ENCODE measurements at places on chromosomes 5 and 9. TPM values are rescaled to one million over a fixed set of nuclear protein-coding genes. Genes with fewer than 3 reads are reported as not detected.

PCDHA10 gene
- total RNA-seq, result 0.17 TPM

SLC45A2 gene
- total RNA-seq, result not detected

NREP gene
- total RNA-seq, result 97.2 TPM

VCAN gene
- 103 TPM for total RNA-seq

OBP2B gene
- not detected for total RNA-seq

SV2C gene
- 0.19 TPM for total RNA-seq

TOR4A gene
- total RNA-seq, result 6.8 TPM

GALNT12 gene
- total RNA-seq, result 1.1 TPM

C8G gene
- total RNA-seq, result 5.5 TPM

DNA sequence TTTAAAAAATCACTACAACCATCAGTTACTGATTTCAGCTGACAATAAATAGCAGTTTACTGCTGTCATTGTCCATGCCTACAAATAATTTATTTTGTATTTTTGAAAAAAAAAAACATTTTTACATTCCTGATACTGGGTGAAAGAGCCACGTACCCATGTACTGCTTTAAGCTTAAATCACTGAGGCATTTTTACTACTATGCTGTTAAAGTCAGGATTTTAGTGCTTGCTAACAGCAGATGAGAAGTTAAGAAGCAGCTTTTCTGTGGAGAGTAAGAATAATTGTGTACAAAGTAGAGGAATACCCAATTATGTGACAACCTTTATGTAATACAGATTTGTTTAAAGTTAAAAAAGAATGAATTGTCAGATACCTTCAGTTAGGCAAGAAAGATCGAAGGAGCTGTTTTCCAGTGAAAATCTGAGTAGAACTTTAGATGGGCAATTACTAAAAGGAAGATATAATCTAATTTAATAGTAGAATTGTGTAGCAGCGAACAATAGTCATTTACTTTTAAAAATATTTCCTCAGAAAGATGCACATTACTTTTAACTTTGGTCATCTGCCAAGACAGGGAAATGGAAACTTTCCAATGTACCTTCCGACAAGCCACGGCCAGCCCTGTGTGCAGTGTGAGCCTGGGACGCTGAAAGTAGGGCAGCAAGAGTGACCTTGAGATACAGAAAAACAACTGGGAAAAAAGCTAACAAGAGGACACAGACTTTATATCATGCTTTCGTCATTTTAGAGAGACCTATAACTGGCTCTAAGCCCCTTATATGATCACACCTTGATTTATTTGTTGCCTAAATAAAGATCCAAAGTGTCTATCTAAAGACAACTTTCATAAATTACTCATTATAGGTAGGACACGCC lies 39.9 kb downstream of the RHOBTB3 start:
- peaks cover 24% of the 10 kb centered on the region for H3K4me1 ChIP-seq
- peak overlapping the region; percentile 47 for H3K27ac ChIP-seq
- no peaks in the 10 kb centered on the region for H3K36me3 ChIP-seq
- no peaks in the 10 kb centered on the region for H3K27me3 ChIP-seq
- H3K4me3 ChIP-seq, result no peak overlapping the region

- peaks cover 12% of the 10 kb centered on the region for H3K27me3 ChIP-seq
- no peaks in the 10 kb centered on the region for H3K36me3 ChIP-seq
- no peak for DNase-seq
Observed at GRCh38 chr5:146419696-146420095, 27.4 kb upstream of the TCERG1 start.

DNA sequence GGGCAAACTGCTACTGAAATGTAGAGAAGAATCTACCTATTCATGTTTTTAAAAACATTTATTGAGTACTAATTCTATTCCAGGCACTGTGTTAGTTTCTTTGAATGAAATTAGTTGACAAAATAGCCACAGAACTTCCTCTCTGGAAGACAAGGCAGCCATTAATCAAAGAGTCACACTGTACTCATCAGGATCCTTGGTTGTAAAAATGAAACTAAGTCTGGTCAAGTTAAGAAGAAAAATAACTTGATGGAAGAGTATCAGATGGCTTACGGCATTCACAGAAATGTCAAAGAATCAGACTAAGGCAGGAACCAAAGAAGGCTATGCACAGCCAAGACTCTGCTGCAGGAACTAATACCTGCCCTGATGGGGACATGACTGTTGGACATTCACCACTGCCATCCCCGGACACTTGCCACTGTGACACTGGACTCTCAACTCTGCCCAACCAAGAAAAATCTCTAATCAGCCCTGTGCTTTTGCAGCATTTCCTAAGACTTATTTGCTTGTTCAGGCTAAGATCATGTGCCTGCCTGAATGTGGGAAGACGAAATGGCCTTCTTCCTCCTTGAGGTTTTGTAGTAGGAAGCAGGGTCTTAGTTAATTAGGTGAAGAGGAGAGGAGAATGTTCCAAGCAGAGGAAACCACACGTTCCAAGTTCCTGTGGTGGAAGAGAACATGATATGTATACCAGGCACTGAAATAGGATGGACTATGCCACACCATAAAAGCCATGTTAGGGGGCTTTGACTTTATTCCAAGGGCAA lies 23.3 kb upstream of the NDUFB6 start:
- H3K4me1 ChIP-seq, result no peaks in the 10 kb centered on the region
- H3K27ac ChIP-seq, result no peak overlapping the region
- DNase-seq, result no peak
- H3K4me3 ChIP-seq, result no peak overlapping the region

GRCh38 chr5:42494414-42494813 lies 71.2 kb downstream of the GHR start:
- no peak overlapping the region for H3K27ac ChIP-seq
- H3K36me3 ChIP-seq, result no peaks in the 10 kb centered on the region
- H3K27me3 ChIP-seq, result no peaks in the 10 kb centered on the region

DNA sequence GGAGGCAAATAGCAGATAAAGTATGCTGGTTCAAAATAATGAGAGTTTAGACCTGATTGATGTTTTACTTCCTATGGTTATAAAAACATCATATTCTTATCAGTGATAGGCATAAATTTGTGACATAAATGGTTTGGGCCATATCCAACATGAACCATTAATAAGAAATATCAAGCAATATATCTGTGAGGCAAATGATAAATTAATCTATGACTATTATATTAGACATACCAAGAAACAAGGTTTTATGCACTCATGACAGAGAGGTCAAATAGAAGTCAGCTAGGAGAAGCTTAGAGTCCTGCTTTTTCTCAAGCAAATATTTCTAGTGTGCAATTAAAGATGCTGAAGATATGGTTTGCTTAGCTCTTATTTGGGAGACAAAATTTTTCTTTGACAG lies 10.4 kb downstream of the SMIM3 start:
- H3K4me1 ChIP-seq, result peaks cover 66% of the 10 kb centered on the region
- H3K36me3 ChIP-seq, result no peaks in the 10 kb centered on the region
- DNase-seq, result no peak
- no peak overlapping the region for H3K4me3 ChIP-seq
- peak overlapping the region; percentile 79 for H3K27ac ChIP-seq

DNA sequence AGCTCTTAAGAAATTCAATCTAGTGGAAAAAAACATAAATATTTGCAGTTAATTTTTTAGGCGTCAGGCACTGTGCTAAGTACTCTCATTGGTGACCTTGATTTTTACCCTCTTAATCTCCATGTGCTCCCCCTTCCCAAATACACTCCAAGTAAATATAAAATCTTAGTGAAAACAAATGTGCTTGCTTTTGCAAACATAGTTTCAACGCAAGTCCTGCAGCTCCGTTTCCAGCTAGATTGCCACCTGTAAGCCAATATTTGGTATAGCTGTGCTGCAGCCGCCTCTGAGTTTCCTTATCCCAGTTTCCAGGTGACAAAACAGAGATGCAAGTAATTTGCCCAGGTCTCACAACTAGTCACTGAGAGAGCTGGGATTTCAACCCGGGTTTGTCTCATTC lies 1.9 kb upstream of the MTMR12 start:
- no peaks in the 10 kb centered on the region for H3K36me3 ChIP-seq
- H3K4me1 ChIP-seq, result peaks cover 4% of the 10 kb centered on the region
- H3K27ac ChIP-seq, result no peak overlapping the region

GRCh38 chr5:126516133-126516532 lies 78.9 kb downstream of the ALDH7A1 start:
- H3K4me1 ChIP-seq, result peaks cover 32% of the 10 kb centered on the region
- DNase-seq, result no peak
- no peak overlapping the region for H3K4me3 ChIP-seq
- no peaks in the 10 kb centered on the region for H3K27me3 ChIP-seq
- H3K36me3 ChIP-seq, result no peaks in the 10 kb centered on the region

DNA sequence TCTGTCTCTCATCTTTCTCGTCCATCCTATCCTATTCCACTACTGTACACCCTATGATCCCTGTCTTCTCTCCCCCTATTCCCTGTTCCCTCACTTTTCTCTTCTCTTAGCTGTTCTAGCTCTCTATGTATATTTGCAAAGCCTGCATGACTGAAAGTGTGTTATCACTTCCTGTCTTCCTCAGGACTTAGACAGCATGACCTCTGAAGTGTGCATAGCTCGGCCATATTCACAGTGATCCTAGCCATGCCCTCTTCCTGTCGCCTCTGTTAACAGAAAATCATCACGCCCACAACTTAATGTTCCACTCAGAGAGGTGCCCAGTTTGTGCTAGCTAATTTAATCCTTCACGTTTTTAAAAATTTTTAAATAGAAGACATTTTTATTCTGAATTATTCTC lies 35.8 kb upstream of the CDH6 start:
- no peak for DNase-seq
- H3K4me3 ChIP-seq, result no peak overlapping the region

GRCh38 chr5:6279607-6280006 lies 98.7 kb downstream of the MED10 start:
- no peaks in the 10 kb centered on the region for H3K27me3 ChIP-seq
- H3K36me3 ChIP-seq, result no peaks in the 10 kb centered on the region
- no peaks in the 10 kb centered on the region for H3K4me1 ChIP-seq
- no peak overlapping the region for H3K4me3 ChIP-seq

GRCh38 chr5:134935711-134936602 lies 31.0 kb downstream of the PCBD2 start:
- no peaks in the 10 kb centered on the region for H3K27me3 ChIP-seq
- H3K4me1 ChIP-seq, result no peaks in the 10 kb centered on the region
- DNase-seq, result no peak
- H3K27ac ChIP-seq, result no peak overlapping the region

- no peaks in the 10 kb centered on the region for H3K36me3 ChIP-seq
- no peak overlapping the region for H3K4me3 ChIP-seq
- H3K27ac ChIP-seq, result no peak overlapping the region
- H3K4me1 ChIP-seq, result peaks cover 17% of the 10 kb centered on the region
Observed at GRCh38 chr9:71915495-71915894, 4.1 kb downstream of the C9orf85 start.

GRCh38 chr5:174247301-174247700 lies 201.8 kb downstream of the NSG2 start:
- no peak overlapping the region for H3K4me3 ChIP-seq
- no peaks in the 10 kb centered on the region for H3K36me3 ChIP-seq
- no peaks in the 10 kb centered on the region for H3K4me1 ChIP-seq

- peaks cover 4% of the 10 kb centered on the region for H3K4me1 ChIP-seq
- H3K4me3 ChIP-seq, result no peak overlapping the region
- no peaks in the 10 kb centered on the region for H3K36me3 ChIP-seq
- H3K27me3 ChIP-seq, result no peaks in the 10 kb centered on the region
Observed at GRCh38 chr5:137360607-137361006, 138.5 kb downstream of the SPOCK1 start.

GRCh38 chr5:9644630-9645029 lies 14.5 kb upstream of the TAS2R1 start:
- H3K4me1 ChIP-seq, result no peaks in the 10 kb centered on the region
- no peak overlapping the region for H3K4me3 ChIP-seq
- H3K36me3 ChIP-seq, result no peaks in the 10 kb centered on the region
- no peaks in the 10 kb centered on the region for H3K27me3 ChIP-seq

DNA sequence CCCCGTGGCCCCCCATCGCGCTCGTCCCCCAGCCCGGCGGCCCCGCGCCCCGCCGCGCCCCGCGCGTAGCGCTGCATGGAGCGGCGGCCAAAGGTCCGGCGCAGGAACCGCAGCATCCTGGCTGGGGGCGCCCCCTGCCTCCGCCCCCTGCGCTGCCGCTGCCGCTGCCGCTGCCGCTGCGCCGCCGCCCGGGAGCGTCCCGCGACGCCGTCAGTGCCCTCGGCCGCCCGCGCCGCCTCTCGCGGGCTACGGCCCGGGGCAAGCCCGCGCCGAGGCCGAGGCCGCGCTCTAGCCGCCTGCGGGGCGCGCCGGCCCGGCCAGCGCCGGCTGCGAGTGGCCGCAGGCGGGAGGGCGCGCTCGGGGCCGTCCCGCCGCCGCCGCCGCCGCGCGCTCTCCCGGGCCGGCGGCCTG lies 523 bp downstream of the EPB41L4B start:
- DNase-seq, result no peak
- H3K27me3 ChIP-seq, result no peaks in the 10 kb centered on the region
- no peaks in the 10 kb centered on the region for H3K4me1 ChIP-seq
- no peak overlapping the region for H3K27ac ChIP-seq
- no peaks in the 10 kb centered on the region for H3K36me3 ChIP-seq
- no peak overlapping the region for H3K4me3 ChIP-seq

- no peak overlapping the region for H3K4me3 ChIP-seq
- no peak overlapping the region for H3K27ac ChIP-seq
- H3K27me3 ChIP-seq, result no peaks in the 10 kb centered on the region
- DNase-seq, result no peak
- peaks cover 12% of the 10 kb centered on the region for H3K4me1 ChIP-seq
Observed at GRCh38 chr5:75460942-75461610, 50.4 kb downstream of the CERT1 start.

DNA sequence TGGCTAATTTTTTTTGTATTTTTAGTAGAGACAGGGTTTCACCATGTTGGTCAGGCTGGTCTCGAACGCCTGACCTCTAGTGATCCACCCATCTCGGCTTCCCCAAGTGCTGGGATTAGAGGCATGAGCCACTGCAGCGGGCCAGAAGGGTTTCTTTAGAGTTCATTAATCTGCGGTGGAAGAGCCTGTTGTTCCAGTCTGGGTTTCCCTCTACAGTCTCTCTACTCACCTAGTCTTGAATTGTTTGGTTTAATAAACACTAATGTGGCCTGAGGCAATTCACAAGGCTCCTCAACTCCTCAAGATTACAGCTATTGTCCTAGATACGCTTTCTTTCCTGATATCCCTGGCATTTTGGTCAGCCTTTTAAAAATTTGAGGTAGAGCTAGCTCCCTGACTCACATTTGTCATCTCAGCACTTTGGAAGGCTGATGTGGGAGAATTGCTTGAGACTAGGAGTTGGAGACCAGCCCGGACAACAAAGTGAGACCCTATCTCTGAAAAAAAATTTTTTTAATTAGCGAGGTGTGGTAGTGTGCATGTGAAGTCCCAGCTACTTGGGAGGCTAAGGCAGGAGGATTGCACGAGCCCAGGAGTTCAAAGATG lies 4.6 kb upstream of the SAR1B start:
- DNase-seq, result no peak
- H3K36me3 ChIP-seq, result no peaks in the 10 kb centered on the region
- no peak overlapping the region for H3K27ac ChIP-seq
- no peak overlapping the region for H3K4me3 ChIP-seq

DNA sequence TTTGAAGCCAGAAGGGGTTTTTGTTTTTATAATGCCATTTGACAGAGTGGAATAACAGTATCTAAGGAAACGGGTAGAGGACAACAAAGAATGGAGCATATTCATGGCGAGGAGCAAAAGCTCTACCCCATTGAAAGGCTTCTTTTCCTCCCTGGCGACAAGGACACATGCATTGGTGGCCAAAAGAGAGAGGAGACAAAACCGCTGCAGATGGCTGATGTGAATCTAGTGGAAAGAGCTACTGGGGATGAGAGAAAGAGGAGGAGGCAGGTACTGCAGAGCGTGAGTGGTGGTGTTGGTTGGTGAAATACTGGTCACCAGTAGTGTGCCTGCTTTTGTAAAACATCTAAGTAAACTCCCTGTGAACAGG lies 491 bp downstream of the APC start:
- no peaks in the 10 kb centered on the region for H3K27me3 ChIP-seq
- H3K27ac ChIP-seq, result peak overlapping the region; percentile 60
- DNase-seq, result peak; percentile 13
- peaks cover 7% of the 10 kb centered on the region for H3K4me1 ChIP-seq
- H3K4me3 ChIP-seq, result peak overlapping the region; percentile 65

GRCh38 chr9:23644896-23645295 lies 181.1 kb downstream of the ELAVL2 start:
- no peaks in the 10 kb centered on the region for H3K27me3 ChIP-seq
- H3K4me1 ChIP-seq, result no peaks in the 10 kb centered on the region
- no peak overlapping the region for H3K27ac ChIP-seq
- H3K4me3 ChIP-seq, result no peak overlapping the region
